ENCODE measurements at places on chromosomes 12 and 14.

DNA sequence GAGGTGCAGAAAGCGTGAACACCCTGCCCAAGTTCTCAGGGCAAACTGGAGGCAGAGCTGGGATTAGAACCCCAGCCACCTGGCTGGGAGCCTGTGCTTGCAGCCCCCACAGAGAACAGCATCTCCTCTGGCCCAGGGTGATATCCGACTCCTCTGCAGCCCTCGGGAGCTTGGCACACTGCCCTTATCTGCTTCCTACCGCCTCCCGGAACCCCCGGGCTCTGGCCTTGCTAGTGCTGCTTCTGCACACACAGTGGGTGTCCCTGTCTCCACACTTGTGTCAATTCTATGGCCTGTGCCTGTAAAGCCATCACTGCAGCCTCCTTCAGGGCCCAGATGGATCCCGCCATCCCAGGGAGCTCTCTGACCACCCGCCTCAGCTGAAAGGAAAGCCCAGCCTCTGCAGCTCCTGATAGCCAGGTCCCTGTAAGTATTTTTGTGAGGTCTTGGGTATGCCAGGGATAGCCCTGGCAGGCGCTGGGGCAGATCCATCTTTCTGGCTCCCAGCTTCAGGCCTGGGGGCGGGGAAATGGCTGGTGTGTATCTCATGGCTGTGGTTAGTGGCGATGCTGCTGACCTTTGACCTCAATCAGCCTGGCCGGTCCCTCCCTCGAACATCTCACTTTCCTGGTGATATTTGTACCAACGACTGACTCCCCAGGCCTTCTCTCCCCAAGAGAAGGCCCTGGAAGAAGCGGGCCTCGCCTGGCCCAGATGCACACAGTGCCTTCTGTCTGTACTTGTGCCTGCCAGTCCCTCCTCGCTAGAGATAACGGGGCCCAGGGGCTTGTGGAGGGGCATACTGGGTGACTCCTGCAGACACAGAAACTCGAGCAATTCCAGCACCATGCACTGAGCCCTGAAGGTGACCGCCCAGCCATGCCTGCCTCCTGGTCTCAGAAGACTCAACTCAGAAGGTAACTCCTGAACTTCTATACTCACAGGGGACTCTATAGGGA lies 183.8 kb downstream of the CALM1 start:
- no peak for DNase-seq

GRCh38 chr12:130357729-130358330 lies 20.1 kb downstream of the PIWIL1 start:
- no peak for DNase-seq

DNA sequence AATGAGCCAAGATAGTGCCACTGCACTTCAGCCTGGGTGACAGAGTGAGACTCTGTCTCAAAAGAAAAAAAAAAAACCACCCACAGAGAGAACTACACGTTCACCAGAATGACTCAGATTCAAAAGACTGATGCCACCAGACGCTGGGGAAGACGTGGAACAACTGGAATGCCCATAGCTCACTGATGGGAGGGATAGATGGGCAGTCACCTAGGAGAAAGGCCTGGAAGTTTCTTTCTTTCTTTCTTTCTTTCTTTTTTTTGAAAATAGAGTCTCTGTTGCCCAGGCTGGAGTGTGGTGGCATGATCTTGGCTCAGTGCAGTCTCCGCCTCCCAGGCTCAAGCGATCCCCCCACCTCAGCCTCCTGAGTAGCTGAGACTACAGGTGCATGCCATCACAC lies 10.0 kb upstream of the KLC1 start:
- DNase-seq: no peak

DNA sequence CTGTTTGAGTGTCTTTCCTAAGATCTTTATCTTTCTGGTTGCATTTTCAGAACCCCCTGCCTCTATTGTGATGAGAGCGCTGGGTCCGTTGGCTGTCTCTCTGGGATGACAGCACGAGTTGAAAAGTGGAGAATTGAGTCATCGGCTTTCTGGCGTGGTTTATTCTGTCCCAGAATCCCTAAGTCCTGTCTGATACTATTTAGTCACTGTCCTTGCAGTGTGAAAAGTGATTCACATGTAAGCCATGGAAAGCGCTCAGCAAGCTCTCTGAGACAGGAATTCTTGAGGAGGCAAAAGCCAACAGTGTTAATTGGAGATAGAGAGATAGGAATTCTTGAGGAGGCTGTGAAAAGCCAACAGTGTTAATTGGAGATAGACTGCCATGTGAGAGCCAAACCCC lies 121.7 kb downstream of the CHST11 start:
- DNase-seq: no peak

DNA sequence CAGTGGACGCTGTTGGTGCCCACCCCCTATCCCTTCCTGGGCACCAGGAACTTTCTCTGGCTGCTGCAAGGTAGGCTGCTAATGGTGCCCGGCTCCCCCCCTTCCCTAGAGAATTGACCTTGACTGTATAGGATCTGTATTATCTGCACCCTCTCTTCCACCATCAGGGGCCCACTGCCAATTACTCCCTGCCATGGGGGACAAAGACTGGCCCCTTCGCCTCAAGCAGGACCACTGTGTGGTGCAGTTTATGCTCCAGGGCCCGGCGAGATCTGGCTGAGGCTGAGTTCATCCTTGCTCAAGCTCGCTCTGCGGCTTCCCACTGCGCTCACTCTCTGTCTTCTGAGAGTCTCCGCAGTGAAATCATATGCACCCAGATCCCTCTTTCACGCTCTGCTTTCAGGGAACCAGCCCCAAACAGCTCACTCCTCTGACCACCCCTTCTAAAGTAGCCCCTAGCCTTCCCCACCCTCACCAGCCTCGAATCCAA lies 95.2 kb downstream of the LGMN start:
- DNase-seq: peak; percentile 71

DNA sequence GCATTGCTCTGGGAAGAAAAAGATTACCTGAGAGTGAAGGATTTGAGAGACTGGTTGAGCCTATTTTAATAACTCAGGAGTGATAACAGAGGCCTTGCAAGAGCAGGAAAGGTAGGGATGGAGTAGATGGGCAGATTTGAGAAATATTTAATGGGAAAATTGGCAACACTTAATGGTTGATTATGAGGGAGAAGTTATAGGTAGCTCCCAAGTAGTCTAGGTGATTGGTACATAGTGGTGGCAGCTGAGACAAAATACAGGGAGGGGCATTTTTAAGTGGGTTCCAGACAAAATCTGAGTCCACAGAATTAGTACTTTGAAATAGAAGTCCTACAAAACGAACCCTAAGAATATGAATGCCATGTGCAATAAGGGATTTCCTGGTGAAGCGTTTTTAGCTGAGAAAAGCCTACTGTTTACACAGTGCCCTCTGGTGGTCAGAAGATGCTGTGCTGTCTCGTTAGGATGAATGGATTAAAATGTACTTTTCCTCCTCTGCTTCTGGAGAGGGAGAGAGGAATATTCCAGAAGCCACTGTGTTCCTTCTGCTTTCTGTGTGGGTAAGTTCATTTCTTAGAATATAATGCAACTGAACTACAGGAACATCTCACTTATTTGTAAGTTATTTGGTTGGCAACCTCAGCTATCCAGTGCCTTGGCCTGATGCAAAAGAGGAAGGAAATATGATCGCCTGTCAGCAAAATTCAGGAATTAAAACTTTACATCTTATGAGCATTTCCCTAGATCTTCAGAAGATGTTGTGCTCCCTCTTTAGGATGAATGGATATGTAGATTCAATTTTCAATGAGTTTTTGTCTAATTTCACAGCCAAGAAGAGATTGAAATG lies 6.5 kb downstream of the ZBTB1 start:
- DNase-seq: peak; percentile 87

DNA sequence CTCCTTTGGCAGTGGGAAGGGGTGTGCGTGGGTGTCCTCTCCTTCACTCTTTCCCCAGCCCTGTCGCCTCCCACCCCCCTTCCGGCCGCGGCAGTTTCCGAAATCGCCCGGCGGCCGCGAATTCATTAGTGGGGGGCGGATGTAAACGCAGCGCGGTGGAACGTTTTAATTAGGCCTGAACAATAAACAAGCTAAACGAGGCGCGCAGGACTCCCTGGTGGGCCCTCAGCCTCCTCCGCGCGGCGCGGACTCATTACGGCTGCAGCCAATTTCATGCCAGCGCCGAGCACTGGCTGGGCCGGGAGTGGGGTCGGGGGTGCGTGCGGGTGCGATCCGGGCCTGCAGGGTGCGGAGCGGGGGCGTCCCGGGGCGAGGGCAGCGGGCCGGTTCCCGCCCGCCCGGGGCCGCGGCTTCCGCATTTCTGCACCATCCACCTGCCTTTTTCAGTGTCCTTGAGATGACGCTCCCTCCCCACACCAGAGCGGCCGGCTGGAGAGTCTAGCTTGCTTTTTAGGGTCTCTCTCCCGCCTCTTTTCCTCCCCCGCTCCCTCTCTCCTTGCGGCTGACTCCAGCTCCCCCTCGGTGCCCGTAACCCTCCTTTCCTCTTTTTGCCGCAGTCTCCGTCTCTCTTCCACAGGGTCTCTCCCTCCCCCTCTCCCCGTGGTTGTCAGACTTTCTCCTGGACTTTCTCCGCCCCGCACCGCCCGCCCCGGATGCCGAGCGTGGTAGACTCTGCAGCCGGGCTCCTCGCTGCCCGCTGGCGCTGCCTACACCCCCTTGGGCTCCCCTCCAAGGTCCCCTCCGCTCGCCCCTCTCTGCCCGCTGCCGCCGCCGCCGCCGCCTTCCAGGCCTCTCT lies at the start of gene CISTR:
TSS of gene CISTR (minus strand) at position 644 of the 856 bp plus-strand sequence.
- DNase-seq: peak; percentile 46

DNA sequence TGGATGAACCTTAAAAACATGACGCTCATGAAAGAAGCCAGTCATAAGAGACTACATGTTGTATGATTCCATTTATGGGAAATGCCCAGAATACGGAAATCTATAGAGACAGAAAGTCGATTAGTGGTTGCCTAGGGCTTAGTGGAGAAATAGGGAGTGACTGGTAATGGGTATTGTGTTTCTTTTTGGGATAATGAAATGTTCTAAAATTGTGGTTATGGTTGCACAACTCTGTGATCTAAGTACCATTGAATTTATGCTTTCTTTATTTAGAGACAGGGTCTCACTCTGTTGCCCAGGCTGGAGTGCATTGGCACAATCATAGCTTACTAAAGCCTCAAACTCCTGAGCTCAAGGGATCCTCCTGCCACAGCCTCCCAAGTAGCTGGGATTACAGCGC lies 8.0 kb downstream of the RBMS2 start:
- DNase-seq: no peak

DNA sequence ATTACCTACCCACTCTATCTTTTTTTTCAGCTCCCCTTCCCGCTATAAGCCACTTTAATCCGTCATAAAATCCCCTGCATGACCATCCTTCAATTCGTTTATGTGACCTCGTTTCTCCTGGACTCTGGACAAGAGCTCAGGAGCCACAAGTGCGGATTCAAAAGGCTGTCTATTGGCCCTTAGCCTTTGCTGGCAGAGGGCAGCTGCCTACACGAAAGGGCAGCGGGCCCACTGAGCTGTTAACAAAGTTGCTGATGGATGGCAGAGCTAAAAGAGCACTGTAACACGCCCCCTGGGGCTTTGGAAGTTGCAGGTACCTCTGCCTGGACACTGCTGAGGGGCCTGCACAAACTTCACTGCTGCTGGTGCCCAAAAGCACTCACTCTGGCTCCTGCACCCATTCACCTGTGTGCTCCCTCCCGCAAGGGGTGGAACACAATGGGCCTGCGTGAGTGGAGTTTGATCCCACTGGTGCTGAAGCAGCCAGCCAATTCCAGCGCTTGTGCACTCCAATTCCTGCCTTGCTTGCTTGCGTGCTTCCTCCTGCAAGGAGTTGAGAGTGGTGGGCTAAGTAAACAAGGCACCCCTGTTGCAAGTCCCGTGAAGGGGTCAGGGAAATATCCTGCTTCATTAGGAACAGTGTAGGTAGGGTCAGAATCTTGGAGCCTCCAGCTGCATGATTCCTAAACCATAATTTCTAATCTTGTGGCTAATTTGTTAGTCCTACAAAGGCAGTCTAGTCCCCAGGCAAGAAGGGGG lies 10.6 kb upstream of the DRAM1 start:
- no peak for DNase-seq

DNA sequence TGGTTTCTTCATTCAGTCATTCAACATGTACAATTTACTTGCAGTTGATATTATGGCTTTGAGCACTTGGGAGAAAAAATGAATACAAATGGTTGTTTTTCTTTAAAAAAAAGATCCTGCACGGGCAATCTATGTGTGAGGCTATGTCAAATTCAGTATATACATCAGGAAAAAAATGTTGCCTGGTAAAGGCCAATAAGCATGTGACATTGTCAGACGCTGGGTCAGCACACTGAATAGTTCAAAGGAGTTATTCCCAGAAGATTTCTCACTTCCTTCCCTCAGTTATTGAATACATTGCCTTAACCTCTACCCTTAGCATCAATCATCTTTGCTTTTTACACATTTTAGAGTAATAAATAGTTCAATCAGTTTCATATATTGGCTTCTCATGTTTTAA lies 319.2 kb downstream of the NUAK1 start:
- no peak for DNase-seq

DNA sequence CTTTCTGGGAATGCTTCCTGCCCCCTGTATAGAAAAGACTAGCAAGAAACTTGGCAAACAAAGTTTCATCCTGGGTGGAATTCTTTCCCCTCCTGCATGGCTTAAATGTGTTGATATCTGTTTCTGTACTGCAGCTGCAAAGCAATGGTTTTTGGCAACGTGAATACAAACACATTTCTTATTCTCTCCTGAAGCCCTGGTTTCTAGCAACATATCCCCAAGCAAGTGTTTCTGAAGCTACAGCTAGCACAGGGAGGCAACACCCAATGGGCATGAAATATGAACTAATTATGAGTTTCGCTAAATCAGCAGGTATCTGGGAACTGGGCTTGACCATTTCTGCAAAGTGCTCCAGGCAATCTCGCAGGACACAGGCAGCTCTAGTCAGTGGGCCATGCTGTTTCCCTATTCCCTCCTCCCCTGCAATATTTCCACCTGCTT lies 392.3 kb upstream of the TMPO start:
- no peak for DNase-seq

GRCh38 chr12:26691234-26691970 lies 141.6 kb downstream of the ITPR2 start:
- DNase-seq: peak; percentile 60

DNA sequence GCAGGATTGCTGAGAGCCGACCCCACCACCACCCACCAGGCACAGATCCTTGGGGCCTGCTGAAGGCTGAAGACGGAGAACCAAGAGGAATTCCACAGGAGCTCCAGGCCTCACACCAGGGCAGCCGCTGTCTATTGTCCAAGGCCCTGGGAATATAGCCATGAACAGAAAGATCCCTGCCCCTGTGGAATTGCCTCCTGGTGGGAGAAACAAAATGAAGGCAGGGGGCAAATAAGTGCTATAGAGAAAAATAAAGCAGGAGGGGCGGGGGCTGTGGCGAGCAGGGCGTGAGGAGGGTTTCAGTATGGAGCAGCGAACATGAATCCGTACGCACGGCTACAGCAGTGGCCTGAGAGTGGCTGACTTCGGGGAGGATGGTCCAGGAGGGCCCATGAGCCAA lies 96.1 kb downstream of the EML1 start:
- no peak for DNase-seq

GRCh38 chr14:86884498-86884897 lies 1108.5 kb downstream of the GALC start:
- DNase-seq: no peak

DNA sequence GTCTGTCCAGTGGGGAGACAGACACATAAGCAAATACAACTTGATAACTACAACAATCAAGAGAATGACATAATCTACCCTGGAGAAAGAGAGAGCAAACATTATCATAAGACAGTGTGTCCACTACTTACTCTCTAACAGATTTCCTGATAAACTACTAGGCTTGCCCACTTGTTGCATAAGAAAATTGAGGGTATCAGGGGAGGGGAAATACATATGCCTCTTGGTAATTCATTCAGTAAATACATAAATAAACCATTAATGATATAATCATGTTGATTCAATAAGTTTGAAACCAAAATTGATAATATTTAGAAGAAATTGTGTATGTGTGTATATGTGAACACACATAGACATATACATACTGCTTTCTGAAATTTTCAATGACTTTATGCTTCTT lies 76.6 kb downstream of the ERGIC2 start:
- DNase-seq: no peak
